ENCODE measurements at places on chromosomes 6 and 20. TPM values are rescaled to one million over a fixed set of nuclear protein-coding genes. Genes with fewer than 3 reads are reported as not detected.

GRCh38 chr20:54221996-54222890 lies 14.4 kb downstream of the PFDN4 start:
- DNase-seq: no peak

The MATN4 gene
- 0.99 TPM for total RNA-seq

- peak; percentile 21 for DNase-seq
Observed at GRCh38 chr20:36847009-36847709, 28.8 kb upstream of the TLDC2 start.

- DNase-seq: no peak
Observed at GRCh38 chr6:126176282-126176681, 163.6 kb upstream of the CENPW start.

The TNNC2 gene
- 472 TPM for total RNA-seq

DNA sequence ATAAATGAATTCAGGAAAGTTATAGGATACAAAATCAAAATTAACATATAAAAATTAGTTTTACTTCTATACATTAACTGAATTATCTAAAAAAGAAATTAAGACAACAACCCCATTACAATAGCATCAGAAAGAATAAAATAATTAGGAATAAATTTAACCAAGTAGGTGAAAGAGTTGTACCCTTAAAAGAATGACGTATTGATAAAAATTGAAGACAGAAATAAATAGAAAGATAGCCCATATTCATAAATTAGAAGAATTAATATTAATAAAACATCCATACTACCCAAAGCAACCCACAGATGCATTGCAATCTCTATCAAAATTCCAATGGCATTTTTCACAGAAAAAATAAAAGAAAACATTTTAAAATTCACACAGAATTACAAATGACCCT lies 242.8 kb downstream of the MMUT start:
- no peak for DNase-seq

The SIRPB2 gene
- total RNA-seq: 1.8 TPM

- no peak for DNase-seq
Observed at GRCh38 chr20:2289475-2289874, 6.3 kb upstream of the TGM3 start.

- DNase-seq: no peak
Observed at GRCh38 chr20:58586565-58587093, 64.5 kb upstream of the STX16 start.

DNA sequence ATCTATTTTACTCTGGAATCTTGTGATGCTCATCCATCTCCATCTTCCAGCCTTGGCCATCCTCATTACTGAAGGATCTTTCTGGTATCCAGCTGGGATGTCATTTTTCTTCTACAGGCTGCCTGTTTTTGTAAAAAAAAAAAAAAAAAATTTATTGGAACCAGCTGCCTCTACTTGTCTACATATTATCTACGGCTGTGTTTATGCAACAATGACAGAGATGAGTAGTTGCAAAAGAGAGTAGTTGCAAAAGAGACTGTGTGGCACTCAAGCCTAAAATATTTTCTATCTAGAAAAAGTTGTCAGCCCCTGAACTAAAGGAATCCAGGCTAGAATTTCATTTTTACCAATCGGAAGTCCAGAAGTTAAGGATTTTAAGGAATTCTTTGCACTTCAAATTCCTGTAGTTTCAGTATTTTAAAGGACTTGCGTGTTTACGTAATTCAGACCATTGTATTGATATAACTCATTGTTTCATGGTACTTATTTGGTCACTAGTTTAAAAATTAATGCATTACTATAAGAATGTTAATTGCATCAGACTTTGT lies 38.6 kb upstream of the PLCG1 start:
- peak; percentile 21 for DNase-seq

The APOBEC2 gene
- total RNA-seq: 60.6 TPM

- DNase-seq: no peak
Observed at GRCh38 chr6:21665110-21665391, 71.5 kb downstream of the SOX4 start.
